ENCODE measurements at places on chromosomes 7 and 10. TPM values are rescaled to one million over a fixed set of nuclear protein-coding genes. Genes with fewer than 3 reads are reported as not detected.

PHYHIPL gene
- total RNA-seq, result not detected

CALML3 gene
- not detected for total RNA-seq

LIPF gene
- total RNA-seq, result not detected

CISD1 gene
- 69.4 TPM for total RNA-seq

ADAM22 gene
- 1.9 TPM for total RNA-seq

ASB10 gene
- 11.6 TPM for total RNA-seq

SLC26A5 gene
- not detected for total RNA-seq

NUTM2E gene
- not detected for total RNA-seq

DENND11 gene
- total RNA-seq, result 10.6 TPM

NKX1-2 gene
- total RNA-seq, result not detected

PSTK gene
- total RNA-seq, result 5.9 TPM

GIMAP5 gene
- 22.2 TPM for total RNA-seq

- peak; percentile 53 for DNase-seq
Measured at GRCh38 chr10:71396711-71397295, at the start of gene CDH23. TSS of gene CDH23 (plus strand) at chr10:71396920. CDS start at chr10:71439832, 42,912 bp downstream.

GRCh38 chr7:33888166-33888565, 17.2 kb upstream of the BMPER start:
- DNase-seq, result no peak

DNA sequence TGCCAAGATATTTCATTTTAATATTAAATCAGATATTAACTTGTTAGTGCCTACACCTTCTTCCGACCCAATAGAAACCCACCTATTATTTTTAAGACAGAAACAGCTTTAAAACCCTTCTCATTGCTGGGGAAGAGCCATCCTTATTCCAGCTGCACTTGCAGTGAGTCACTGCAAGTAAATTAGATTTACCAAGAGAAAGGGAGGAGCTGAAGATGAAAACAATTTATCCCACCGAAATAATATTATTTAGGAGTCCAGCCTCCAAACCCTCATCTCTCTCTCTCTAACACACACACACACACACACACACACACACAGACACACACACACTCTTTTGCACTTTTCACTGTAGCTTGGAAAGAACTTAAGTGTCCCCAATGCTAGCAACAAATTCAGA, 26.9 kb downstream of the TWIST1 start:
- no peak for DNase-seq

- no peak for DNase-seq
Measured at GRCh38 chr7:95436407-95436806, 1.6 kb upstream of the PON2 start.

DNA sequence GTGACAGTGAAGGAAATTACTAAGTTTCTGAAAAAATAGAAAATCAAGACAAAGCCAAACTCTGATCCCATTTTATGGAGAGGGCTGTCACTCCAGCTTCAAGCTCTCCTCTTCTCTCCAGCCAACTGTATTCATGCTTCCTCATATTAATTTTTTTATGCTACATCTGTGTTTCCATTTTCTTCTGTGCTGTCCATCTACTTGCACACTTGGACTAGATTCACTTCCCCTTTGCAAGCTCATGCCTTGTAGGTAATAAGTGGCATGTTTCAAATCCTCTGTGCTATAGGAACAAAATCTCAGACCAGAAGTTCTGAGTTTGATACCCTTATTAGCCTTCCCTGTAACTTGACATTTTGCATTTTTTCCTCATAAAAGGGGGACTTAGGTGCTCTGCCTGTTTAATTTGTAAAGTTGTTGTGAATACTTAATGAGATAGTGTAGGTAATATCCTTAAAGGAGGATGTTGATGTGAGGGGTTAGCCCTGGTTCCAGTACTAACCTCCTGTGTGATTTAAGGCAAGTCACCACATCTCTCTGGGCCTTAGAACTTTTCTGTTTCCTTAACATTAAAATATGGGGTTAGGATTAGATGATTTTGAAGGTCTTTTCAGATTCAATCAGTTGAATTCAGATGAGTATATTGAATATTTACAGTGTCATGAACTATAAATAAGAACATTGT, 358.8 kb downstream of the BBS9 start:
- DNase-seq, result no peak

DNA sequence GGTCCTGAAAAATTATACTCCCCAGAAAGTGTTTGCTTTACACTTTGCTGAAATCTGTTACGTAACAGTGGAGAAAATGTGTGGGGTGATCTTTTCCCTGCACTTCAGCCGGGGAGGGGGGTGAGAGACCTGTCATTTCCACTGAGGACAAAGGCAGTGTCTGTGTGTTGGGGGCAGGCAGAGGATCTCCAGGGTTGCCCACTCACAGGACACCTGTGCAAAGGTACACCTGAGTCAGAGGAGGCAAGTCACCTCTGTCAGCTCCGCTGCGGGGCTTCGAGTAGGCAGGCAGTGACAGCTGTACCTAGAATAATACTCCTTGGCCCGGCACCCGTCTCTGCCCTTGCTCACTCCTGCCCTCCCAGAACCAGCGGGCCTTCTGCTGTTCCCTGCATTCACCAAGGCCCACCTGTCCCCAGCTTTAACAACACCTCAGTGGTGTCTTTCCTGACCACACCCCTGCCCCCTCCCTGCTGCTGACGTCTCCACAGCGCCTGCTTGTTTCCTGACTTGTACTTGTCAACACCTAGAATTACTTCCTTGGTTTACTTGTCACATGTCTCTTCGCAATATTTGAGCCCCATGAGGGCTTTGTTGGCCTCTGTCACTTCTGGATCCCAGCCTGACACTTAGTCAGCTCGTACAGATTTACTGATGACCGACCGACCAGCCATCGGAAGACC, 159.2 kb downstream of the NEURL1 start:
- DNase-seq, result peak; percentile 86

GRCh38 chr10:86648704-86649427, 5.5 kb upstream of the OPN4 start:
- DNase-seq, result peak; percentile 62

DNA sequence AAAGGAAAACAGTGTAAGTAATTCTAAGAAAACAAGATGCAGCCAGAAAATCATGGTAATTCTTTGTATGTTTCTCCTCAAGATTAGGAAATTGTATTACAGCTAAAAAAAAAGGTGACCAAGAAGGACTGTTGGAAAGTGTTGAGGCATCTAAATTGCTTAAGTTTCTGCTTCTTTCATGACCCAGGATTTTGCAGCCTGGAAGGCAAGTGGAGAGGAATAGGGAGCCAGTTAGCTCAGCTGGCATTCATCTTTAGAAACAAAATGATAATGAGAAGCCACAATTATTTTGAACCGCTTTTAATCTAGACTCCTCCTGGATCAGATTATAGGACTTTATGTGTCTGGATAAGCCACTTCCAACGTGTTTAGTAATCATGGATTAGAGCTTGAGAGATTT, 56.8 kb upstream of the TMEM229A start:
- no peak for DNase-seq

GRCh38 chr10:25575343-25575742, 358.7 kb upstream of the MYO3A start:
- no peak for DNase-seq

DNA sequence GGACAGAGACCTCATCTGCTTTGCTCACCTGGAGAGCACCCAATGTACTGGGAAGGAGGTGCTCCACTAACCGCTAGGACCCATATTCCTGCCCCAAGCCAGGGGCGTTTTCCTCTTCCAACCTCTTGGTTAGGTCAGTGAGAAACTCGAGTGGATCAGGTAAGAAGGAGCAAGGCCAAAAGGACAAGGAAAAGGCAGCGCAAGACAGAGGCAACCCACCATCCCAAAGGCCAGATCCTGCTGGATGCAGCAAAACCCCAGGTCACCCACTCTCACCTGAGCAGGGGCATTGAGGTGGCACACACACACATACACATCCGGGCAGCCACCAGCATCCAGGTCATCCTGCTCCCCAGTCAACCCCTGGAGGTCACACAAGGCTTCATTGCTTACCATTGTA, 105.1 kb downstream of the GRID1 start:
- no peak for DNase-seq

- DNase-seq, result no peak
Measured at GRCh38 chr7:137664846-137665245, 181.9 kb downstream of the DGKI start.

- no peak for DNase-seq
Measured at GRCh38 chr10:115977855-115978254, 295.2 kb downstream of the GFRA1 start.

DNA sequence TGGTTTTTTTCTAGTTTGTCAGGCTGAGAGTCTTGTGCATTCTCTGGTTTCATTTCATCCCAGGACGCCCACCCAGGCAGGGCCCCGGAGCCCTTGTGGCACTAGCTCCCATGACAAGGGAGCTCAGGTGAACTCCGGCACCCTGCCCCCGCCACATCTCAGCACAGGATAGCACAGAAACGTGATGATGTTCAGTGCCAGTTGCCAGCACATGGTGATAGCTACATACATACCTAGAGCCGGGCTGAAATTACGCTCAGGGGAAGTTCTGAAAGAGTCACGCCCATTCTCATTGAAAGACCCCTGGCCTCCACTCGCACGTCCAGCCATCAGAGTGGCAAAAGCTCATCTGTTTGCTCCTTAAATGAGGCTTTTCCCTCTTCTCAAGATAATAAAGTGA, 273.7 kb downstream of the PTPRN2 start:
- peak; percentile 49 for DNase-seq

- DNase-seq, result peak; percentile 49
Measured at GRCh38 chr10:123795846-123796590, 95.6 kb downstream of the CPXM2 start.

GRCh38 chr7:47647181-47647917, 65.4 kb upstream of the TNS3 start:
- DNase-seq, result no peak

- no peak for DNase-seq
Measured at GRCh38 chr7:13466874-13467547, 522.5 kb downstream of the ETV1 start.

DNA sequence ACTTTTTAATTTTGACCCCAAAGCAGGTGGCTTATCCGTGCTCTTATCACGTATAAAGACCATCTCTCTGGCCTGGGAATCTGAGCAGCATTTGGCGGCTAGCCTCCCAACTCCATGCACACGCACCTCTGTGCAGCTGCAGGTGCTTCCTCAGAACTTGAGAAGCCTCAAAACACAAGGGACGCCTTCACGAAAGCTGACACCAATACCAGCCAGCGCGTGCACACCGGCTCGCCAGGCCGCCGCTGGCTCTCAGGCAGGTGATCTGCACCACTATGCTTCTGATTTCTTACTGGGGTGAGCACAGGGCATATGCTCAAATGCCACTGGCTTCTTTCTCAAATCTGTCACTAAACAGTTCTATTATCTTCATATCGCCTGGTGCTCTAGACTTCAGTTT, 145.0 kb downstream of the PARD3 start:
- DNase-seq, result no peak

DNA sequence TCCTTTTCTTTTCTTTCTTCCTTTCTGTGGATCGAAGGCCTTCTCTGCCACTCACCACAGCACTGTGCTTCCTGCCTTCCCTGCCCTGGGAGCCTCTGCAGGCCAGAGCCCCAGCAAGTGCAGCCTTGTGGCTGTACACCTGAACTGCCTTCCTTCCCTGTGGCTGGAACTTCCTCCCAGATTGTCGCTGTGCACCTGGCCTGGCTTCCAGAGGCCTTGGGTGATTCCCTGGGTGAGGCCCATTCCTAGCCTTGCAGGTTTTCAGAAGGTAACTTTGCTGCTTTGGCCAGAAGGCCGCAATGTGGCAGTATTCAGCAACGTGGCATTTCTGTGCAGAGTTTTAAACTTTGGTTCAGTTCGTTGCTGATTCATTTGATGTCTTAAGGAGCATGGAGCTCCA, 50.1 kb upstream of the RASGEF1A start:
- no peak for DNase-seq

- no peak for DNase-seq
Measured at GRCh38 chr10:29874606-29875269, 184.6 kb downstream of the JCAD start.

DNA sequence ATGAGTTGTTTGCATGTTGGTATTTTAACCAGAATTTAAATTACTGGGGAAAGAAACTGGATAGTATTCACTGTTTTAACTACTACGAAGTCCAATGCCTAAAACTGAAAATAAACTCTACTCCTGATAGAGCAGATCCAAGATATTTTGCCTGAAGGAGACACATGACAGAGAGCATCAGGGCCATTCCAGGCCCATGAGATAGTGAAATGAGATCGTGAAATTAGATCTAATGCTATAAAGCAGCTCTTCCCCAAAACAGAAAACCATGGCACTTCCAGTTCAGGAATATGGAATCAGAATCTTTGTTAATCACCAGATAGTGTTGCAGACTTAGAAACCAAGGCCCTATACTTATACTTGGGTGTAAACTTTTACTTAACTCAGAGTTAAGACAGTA, 124.3 kb upstream of the CACNA2D1 start:
- DNase-seq, result no peak

DNA sequence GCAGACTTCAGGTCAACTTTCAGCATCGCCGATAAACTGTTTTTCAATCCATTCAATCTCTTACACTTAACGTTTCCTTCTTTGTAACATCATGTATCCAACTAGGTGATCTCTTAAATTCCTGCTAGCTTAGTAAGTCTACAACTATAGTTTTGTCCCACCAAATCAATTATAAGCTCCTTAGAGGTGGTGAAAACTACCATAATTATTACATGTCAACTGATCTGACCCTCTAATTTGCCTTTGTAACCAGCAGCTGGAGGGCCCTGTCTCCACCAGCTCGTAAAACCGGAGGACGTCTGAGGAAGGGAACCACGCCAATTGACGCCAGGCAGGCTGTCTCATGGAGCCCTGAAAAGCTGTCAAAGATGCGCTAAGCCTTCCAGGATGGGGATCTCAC, 113.4 kb downstream of the ABCC2 start:
- DNase-seq, result no peak

GRCh38 chr7:93551063-93551895, 23.2 kb downstream of the CALCR start:
- DNase-seq, result no peak

- DNase-seq, result no peak
Measured at GRCh38 chr7:130341882-130342281, 2.7 kb upstream of the CPA5 start.

DNA sequence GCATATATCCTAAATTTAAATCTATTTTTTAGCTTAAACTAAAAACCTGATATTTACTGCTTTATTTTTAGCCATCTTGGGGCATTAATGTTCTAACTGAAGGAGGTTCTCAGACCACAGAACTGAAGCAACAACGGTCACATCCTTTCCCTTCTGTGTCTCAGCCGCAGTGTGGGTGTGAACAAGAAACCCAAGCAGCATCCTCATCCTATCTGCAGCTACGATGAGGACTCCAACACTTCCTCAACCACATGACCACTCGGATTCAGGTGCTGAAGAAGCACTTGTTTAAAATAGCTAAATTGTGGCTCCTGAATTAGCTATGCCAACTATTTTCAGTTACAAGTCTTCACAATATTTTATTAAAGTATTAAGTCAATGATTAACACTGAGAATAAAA, 5.3 kb downstream of the ESYT2 start:
- DNase-seq, result no peak

- DNase-seq, result no peak
Measured at GRCh38 chr10:123144697-123145541, 3.0 kb upstream of the HMX2 start.
